Stimulated activated CD8-positive, alpha-beta memory T cell treated with anti-CD3 and anti-CD28 coated beads, Interleukin-4, amount 100 ng/mL, for 4 hours (primary cell): ENCODE measurements at places on chromosomes 11 and 22.
A peak's percentile ranks its signal among the peaks of the same experiment; 100 is the strongest.

GRCh38 chr11:3836903-3837302, 3.9 kb downstream of the RHOG start:
- no peak for DNase-seq

GRCh38 chr11:69803604-69804218, 15.5 kb downstream of the FGF3 start:
- DNase-seq = no peak

DNA sequence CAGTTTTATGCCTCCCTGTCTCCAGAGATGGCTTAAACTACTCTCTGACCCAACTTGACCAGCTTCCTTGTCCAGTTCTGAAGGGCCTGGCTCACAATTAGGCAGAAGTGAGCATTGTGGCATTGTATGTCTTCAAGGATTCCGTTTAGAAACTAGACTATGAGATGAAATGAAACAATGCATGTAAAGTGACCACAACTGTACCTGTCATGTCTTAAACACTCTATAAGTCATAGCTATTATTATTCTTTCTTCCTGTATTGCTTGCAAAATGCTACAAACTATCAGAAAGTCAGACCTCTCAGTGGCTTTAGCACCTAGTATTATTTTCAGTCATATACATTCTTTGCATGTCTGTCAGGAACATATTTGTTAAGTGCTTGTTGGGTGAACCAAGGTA, 127.9 kb upstream of the MTMR2 start:
- no peak for DNase-seq

GRCh38 chr22:34763496-34763895, 302.5 kb upstream of the ISX start:
- no peak for DNase-seq

GRCh38 chr11:118596224-118597146, 10.9 kb upstream of the PHLDB1 start:
- DNase-seq = no peak

- no peak for DNase-seq
Observed at GRCh38 chr11:8098879-8099278, 17.9 kb downstream of the TUB start.

GRCh38 chr22:25762147-25762546, 20.2 kb downstream of the MYO18B start:
- DNase-seq = no peak

DNA sequence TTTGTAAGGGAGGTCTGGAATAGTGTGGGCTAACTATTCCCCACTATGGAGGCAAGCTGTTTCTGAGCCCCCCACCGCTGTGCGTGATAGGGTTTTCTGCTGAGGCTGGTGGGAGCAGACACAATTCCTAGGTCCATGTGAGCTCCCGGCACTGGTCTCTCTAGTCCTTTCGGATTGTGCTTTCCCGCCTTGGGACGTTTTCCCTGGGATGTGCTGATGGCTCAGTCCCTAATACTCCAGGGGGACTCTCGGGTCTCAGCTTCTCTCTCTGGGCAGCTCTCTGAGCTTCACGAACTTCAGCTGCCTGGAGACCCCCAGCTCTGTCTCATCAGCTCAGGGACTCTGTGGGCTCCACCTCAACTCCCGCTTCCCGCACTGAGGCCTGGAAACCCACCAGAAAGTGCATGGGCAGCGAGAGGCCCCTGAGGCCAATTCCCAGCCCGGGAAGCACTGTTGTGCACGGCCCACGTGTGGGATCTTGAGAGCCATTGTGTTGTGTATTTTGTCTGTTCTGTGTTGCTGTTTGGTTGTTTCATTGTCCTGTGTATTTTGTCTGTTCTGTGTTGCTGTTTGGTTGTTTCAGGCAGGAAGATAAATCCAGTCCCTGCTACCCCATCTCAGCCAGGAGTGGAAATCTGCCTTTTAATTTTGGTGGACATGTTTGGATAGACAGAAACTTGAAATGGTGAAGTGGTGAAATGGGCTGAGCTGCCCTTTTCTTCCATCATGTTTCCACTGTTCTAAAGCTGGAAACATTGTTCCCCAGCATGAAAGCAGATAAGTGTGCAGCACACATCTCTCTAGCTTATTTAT, 12.7 kb upstream of the TNNT3 start:
- no peak for DNase-seq

GRCh38 chr22:38314933-38315822, 2.1 kb downstream of the CSNK1E start:
- no peak for DNase-seq

DNA sequence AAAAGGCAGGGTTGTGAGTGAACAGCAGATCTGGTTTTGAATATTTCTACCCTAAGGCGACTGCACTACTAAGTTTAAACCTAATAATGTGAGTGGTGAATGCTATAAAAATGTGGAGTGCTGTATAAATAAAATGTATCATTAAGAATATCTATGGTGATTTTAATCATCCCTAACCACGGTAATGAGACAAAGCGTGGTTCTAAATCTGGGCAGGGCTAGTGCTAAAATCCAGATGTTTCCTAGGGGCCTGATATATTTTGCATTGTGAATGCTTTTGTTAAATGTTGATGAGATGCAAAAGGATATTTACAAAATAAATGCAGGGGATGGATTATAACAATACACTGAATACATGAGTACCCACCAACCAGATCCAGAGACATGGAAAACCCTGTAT, 58.1 kb downstream of the TSPAN18 start:
- no peak for DNase-seq

GRCh38 chr22:19632668-19633148, 81.6 kb upstream of the SEPTIN5 start:
- no peak for DNase-seq

GRCh38 chr22:35732116-35732515, 14.4 kb downstream of the APOL5 start:
- DNase-seq = no peak

GRCh38 chr11:119470317-119471291, 47.6 kb upstream of the THY1 start:
- DNase-seq = no peak

DNA sequence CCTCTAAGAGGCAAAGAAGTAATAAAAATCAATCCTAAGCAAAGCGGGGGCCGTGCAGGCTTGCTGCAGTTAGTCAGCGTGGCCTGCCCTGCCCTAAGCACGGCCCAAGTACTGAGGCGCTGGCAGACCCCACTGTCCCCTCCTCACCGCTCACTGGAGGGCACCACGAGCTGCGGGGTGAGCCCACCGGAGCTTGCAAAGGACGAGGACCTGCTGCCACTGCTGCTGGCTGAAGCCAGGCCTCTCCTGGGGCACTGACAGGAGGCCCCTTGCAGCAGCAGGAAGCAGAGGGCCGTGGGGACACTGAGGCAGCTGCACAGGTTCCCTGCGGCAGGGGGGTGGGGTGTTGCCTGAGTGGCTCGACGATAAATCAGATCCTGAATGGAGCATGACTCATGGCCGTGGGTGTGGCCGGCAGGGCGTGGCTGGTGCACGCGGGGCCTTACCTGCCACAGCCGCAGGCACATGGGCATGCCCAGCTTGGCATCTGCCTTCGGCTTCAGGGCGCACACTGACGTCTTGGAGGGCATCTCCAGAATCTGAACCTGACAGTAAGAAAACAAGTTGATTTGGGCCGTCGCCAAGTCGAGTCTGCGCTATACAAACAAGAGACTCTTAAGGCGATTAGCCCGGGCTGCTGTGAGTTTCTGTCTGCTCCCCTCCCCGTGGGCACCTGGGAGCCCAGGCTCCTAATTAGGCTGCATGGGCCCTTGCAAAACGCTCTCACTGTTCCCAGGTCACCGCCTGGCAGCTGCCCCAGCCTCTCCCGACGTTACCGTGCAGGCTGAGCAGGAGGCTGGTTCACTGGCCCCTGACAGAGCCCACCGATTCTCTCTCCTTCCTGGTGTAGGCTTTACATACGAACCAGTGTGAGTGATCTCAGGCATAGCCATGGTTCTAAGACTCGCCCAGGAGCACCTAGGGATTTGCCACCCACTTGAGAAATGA, 45.9 kb downstream of the TBX1 start:
- no peak for DNase-seq

DNA sequence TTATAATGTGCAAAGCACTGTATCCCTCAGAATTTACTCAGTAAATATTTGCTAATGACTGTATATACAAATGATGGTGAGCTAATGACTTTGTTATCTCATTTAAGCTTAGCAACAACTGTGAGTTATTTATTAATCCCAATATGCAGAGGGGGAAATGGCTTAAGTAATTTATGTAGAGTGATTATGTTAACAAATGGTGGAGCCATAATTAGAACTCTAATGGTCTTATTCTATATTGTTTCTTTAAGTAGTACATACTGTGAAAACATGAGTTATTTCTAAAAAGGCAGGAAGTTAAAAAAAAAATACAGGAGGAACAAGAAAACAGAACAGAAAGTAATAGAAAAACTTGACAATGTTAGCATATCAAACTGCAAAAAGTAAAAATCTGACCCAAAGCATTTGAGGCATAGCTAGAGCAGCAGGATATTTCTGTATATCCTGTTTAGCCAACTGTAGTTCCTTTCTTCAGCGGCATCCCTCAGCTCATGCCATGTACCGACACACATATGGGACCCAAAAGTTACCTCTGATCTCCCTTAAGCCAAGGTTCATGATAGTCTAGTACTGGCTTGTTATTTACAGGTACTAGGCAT, 94.2 kb downstream of the FCHSD2 start:
- DNase-seq = no peak

DNA sequence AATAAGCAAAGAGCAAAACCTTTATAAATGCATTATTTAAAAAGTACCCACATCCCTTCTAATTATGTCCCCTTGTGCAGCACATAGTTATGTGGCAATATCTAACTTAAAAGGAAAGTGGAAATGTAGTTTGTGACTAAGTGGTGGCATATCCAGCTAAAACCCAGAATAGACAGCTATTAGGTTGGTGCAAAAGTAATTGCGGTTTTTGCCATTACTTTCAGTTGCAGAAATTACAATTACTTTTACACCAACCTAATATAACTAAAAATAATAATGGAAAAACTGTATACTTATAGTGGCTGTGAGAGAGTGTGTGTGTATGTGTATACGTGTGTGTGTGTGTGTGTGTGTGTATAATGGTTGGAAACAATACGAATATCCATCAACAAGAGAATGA, 1108.1 kb upstream of the CNTN5 start:
- no peak for DNase-seq

DNA sequence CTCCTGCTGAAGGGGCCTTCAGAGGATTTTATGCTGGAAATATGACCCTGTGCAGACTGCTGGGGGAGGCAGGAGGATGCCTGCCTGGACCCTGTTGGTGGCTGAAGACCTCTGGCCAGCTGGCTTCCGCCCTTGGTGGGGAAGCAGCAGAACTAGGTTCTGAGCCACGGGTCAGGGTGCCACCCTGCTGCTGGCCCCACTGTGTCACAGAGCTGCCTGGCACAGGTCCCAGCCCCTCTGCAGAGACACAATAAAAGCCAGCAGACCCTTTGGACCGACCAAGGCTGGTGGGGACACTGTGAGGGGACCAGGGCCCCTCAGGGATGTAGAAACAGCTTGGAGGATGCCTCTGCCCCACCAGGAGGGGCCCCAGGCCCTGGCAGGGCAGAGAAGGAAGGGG, 6.9 kb upstream of the SREBF2 start:
- no peak for DNase-seq

DNA sequence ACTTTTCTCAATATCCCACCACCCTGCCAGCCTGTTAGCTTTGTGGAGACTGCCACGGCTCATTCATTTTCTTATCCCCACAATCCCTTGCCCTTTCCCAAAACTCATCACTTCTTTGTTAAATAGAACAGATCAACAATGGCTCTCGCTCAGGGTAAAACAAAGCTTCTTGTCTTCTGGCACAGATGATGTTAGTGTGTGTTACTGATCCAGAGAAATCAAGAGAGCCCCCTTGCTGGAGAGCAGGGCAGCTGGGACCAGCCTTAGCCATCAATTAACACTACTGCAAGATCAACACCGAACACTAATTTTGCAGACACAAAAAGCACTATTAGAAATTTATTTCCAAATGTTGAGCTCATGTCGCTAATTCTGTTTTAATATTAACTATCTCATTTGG, 420.9 kb downstream of the TENM4 start:
- no peak for DNase-seq

- no peak for DNase-seq
Observed at GRCh38 chr11:32454993-32455392, 19.7 kb upstream of the WT1 start.

- no peak for DNase-seq
Observed at GRCh38 chr22:49760630-49761571, 66.8 kb downstream of the BRD1 start.

DNA sequence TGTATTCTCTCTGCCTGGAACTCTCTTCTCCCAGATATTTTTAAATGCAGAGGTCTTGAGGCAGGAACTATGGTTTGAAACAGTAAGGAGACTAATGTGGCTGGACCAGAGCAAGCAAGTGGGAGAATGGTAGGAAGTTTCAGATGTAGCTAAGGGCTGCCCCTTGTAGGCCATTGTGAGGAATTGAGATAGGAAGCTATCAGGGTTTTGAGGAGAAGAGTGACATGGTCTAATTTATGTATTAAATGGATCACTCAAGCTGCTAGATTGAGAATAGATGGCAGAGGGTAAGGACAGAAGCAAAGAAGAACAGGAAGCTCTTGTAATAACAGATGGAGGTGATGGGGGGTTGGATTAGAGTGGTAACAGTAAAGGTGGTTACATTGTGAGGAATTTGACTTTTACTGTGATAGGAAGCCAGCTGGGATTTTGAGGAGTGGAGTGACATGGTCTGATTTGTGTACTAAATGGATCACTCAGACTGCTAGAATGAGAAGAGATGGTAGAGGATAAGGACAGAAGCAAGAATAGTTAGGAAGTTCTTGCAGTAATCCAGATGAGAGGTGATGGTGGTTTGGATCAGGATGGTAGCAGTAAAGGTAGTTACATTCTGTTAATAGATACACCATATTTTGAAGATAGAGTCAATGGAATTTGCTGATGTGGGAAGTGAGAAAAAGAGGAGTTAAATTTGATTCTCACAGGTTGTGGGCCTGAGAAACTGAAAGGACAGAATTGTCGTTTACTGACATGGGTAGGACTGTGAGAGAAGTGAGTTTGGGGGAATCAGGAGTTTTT, 63.0 kb downstream of the HIPK3 start:
- no peak for DNase-seq

GRCh38 chr11:7168741-7168990, 79.9 kb downstream of the RBMXL2 start:
- no peak for DNase-seq

DNA sequence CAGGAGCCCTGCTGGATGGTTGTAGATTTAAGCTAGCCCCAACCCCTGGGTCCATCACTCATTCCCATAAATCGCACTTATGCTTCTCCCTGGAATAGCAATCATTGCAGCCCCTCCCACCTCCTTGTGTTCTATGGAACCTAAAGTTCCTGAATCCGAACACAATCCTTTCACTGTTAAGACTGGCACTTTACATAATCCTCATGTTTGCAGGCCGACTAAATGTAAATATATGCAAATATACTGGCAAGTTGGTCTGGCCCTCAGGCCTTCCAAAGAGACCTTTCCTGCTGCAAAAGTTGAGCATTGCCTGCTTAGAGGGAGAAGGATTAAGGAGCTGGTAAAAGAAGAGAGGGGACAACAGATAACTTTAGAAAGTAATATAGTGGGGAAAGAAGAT, 892.9 kb downstream of the OPCML start:
- DNase-seq = no peak

- DNase-seq = no peak
Observed at GRCh38 chr11:15843309-15843872, 513.0 kb downstream of the SOX6 start.

GRCh38 chr22:23263651-23264555, 83.6 kb downstream of the BCR start:
- peak; percentile 57 for DNase-seq

GRCh38 chr22:36828815-36829214, 12.0 kb upstream of the PVALB start:
- no peak for DNase-seq
